ENCODE measurements at places on chromosomes 2 and 18.

DNA sequence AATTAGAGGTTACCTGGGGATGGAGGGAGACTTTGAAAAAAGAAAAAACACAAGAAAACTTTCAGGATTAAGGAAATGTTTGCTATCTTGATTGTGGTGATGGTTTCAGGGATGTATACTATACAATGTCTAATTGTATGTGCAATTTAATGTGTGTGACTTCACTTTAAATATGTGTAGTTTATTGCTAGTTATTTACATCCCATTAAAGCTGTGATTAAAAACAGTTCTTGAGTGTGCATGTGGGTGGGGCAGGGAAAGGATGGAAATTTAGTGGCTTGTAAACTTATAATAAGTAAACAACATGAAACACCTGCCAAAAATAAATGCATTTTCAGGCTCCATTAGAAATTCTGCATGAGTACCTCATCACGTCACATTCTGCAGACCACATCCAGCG, 167.0 kb downstream of the MYO5B start:
- DNase-seq = no peak

DNA sequence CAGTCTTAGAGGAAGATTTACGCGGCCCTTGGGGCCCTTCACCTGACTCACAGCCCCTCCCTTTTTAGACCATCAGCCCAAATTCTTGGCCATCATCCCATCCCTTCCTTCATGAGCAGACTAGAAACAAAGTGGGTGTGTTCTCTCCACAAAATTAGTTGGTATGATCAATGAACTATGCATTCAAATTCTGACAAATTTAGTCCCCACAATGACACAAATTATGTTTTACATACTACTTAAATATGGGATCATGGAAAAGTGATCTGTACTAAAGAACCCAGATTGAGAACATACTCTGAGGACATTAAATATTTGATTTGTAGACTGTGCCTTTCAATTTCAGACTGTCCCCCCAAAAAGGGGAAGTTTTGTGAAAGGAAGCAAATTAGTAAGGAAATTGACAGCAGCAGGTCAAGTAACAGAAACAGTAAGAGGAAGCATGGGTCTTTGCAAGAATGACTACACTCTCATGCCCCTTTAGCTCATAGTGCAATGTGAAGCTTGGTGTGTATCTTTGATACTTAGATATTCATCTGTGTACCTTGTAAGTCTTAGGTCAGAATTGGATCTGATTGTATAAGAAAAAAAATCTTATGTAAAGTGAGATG, 2.2 kb upstream of the MAPRE2 start:
- DNase-seq = no peak

DNA sequence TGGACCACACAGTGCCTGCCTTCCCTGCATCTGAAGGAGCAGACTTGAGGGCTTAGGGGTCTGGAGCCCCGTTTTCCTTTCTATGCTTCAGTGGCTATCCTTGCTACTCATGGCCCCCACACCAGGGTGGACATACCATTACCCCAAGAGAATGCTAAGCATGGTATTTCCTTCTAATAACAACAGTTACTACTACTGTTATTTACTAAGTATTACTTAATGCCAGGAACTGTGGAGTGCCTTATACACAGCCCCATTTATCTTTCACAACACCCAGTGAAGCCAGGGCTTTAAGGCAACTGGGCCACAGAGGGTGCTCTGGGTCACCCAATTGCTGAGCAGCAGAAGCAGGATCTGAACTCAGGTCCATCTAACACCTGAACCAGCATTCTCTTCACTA, 5.8 kb upstream of the PAX8 start:
- no peak for DNase-seq

DNA sequence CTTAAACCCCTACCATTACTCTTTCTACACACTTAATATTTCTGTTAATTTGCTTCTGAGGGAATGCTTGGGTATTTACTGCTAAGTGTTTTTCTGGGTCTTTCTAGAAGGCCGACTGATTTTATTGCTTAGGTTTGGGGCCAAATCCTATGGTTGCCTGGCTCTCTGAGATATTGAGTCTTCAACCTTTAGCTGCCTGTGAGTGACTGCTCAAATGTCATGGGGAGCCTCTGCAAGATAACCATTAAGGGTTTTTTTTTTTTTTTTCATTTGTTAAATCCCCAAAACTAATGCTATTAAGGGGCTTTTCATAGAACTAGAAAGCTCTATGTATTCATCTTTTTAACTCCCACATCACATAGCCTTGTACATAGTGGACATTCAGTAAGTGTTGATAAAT, 5.0 kb downstream of the OSBPL6 start:
- no peak for DNase-seq

DNA sequence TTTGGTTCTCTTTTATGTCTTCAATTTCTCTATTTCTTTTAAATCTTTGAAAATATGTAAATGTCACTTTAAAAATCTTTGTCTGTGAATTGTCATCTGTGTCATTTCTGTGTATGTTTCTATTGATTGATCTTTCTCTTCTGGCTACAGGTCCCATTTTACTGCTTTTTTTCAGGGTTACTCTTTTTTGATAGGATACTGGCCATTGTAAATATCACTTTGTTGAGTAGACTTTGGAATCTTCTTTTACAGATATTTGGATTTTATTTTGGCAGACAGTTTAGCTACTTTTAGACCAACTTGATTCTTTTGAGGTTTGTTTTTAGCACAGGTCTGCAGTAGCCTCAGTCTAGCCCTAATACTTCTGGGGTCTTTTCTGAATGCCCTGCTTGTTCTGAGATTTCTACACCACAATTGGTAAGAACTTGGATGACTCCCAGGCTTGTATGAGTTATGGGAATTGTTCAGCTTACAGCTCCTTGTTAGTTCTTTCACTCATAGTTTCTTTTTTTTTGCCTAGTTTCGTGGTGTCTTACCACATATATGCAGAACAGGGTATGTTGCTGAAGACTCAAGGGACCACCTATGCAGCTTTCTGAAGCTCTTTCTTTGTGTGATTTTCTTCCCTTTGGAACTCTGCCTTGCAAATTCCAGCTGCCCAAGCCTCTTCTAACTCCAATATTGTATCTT, 122.2 kb downstream of the QPCT start:
- no peak for DNase-seq

GRCh38 chr2:12051831-12052230, 305.4 kb downstream of the LPIN1 start:
- DNase-seq = no peak

- no peak for DNase-seq
These were observed 25.3 kb downstream of the EML4 start for GRCh38 chr2:42194428-42194827.

DNA sequence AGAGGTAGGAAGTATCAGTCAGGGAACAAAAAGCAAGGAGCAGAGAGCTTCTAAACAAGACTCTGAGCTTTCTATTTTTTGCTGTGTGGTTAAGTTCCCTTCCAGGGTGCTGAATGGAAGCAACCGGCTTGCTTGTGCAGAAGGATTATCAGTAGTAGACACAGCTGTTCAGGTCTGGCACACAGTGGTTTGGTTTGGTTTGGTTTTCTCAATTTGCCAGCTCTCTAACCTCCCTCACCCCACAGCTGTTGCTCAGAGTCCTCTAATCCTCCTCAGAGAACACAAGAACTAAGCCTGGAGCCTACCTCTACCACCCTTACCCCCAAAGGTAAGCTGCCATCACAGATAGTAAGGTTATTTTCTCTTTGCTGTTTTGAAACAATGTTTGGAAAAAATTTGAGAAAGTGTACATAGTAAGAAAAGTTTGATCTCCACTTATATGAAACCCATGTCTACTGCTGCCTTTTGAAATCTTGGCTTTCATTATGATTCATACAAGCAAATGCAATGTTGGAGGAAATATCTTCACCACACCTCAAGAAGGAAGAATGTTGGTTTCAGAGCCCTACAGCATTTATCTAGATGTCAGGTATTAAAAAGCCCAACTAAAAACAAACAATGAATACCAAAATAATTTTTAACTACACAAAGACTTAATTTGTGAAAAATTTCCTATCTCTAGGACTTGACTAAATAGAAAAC, 255.3 kb downstream of the NR4A2 start:
- DNase-seq = no peak

DNA sequence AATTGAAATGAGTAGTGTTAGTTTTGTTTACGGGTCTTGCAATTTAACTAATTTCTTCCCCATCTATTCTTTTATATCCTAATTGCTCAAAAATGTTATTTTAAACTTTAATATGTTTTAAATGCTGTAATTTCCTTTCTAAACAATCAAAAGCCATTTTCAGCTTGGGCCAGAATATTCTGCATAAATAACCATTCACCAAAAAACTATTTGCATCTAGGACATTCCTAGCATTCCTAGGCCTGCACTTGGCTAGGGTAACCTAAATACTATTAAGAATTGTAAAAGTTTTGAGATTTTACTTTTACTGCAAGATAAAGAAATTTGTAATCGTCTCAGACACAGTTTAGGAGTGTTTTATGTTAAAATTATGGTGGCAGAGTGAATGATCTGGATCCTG, 7.8 kb upstream of the ETAA1 start:
- no peak for DNase-seq

DNA sequence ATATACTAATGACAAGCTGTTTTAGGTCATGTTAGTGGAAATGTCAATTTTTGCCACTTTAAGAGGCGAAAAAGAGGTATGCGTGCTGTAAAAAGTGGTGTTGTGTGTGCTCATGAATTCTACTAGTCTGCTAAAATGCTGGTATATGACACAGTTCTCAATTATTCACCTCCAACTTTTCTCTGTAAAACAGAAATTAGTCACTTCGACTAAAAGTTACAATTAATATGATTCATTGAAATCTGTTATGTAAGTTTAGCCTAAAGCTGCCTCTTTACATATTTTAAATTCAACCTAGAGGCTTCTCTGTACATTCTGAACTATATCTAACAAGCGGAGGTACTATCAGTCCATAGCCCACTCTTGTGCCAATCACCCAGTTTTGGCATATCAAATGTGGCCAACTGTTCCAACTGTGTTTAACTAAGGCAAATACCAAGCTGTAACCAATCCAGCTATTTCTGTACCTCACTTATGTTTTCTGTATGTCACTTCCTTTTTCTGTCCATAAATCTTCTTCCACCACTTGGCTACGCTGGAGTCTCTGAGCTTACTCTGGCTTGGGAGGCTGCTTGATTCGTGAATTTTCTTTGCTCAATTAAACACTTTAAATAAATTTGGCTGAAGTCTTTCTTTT, 20.8 kb downstream of the BAZ2B start:
- DNase-seq = no peak

- DNase-seq = no peak
These were observed 32.5 kb upstream of the IL1RL1 start for GRCh38 chr2:102278720-102279390.

- DNase-seq = peak; percentile 83
These were observed 55.9 kb upstream of the CTLA4 start for GRCh38 chr2:203811491-203812221.

DNA sequence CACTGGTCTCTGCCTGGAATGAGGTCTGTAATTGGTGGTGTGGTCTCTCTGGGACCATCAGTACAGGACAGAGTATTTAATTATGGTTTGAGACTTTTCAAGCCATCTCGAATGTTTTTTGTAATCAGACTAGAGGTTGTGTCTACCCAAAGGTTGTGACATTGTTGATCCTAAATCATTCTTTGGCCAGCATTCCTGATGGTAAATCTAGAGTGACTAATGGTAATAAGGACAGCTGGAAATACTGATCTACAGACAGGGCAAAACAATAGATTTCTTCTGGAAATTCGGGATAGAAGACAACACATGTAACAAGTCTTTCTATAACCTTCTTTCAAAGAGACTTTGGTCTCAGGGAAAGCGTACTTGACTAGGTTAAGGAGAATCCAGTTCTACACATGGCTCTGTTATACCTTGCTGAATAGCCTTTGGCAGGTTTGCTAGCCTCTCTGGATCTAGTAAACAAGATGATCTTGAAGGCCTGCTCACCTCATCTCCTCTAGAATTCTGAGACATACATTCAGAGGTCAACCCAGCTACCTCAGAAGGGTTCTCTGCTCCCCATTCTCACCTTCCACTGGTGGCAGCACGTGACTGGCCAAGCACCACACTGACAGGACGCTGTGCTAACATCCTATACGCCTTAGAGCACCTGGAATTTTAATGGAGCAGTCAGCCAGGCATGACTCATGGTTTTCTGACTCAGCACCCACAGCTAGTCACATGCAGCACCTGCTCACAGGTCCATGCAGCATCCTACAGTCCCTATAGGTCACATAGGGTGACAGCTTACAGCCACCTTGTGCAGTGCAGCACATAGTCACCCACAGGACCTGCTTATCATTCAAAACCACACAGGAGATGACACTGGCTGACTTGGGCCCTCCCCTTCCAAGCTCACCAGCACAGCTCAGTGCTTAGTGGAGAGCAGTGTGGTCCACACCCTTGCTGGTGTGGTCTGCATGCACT, 12.2 kb downstream of the PLB1 start:
- DNase-seq = peak; percentile 19

DNA sequence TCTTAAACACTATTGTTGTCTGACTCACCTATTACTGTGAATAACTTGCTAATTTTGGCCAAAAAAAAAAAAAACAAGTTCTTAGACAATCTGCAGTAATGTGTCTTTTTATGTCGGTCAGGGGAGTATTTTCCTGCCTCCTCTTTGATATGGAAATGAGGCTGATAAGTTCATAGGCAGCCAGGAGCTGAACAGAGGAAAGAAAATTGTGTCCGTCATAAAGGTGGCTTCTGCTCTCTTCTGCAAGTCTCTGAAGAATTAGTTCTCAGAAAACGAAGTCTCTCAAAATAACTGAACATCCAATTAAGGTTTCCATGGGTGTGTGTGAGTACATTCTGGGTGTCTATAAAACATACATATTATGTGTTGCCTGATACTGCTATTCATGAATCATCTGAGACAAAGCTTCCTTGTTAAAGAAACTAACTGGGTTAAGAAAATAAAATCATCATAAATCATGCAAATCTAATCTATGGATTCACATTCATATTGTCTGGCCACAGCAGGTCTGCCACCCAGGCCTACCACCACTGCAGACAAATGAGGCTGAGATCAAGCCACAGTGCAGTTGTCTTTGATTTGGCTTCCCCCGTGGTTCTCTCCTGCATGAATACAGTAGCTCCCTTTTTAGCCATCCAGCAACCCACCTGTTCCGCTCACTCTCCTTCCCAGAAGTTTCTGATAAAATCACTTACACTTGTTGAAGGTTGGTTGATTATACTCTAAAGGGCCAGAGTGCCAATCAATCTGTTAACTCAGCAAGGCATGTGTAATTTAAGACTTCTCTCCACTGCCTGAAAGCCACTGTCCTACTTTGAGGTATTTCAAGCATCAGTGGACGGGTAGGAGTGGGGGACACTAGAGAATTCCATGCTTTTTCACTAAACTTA, 19.4 kb upstream of the SP5 start:
- DNase-seq = no peak

DNA sequence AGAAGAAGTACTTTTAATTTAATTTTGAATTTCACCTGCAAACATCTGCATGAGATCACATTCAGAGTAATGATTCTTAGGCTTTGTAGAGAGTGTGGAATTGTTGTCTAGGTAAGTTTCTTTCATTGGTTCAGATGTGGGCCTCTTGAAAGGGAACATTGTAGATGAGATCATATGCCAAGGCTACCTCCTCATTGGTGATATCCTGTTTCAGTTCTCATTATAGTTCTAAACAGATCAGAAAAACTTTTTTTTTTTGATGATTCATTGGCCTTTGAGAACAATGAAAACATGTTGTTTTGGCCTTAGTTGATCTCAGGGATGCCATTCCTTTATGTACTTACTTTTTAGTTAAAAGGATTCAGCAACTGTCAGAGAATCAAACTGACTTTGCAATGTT, 44.5 kb downstream of the EML6 start:
- DNase-seq = no peak

Measured in CD4-positive, alpha-beta T cell treated with Interleukin-6 for 4 hours (primary cell).